CD4-positive, alpha-beta T cell treated with Interleukin-6 for 4 hours (primary cell): ENCODE measurements at places on chromosomes 12 and 14.

GRCh38 chr14:50233951-50234250 lies 2.5 kb upstream of the SOS2 start:
- no peak for DNase-seq

DNA sequence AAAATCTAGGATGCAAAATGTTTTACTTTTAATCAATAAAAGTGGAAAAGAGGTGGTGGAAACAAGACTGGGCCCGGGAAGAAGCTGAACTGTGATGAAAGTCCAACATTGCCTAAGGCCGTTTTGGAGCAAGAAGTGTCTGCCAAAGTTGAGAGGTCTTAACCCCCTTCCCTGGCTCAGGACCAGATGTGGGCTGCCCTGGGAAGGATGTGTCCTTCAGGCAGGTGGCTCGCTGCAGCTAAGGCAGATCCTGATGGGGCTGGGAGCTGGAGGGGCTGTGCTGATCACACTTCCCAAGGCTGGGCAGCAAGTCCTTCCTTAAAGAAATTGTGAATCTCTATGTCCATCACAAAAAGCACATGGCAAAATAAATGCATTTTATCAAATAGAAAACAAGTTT lies 581.6 kb downstream of the GALC start:
- DNase-seq, result no peak

DNA sequence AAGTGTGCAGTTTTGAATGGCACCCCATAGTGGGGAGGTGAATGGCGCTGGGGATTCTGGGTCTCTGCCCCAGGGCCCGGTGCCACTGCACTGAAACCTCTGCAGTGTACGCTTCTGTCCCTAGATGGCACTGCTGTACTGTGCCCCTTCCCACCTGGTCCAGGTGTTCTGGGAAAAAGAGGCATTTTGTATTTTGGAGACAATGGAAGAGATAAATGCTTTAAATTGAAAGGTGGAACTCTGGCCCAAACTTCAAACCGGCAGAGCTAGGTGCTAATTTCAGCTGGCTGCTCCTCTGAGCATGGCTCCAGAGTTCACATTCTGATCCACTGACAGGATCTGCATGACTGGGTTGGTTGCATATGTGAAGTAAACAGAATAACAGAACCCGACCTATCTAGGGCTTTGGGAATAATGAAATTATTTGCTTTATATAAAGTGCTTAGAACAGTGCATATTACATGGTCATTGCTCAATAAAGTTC lies 52.2 kb downstream of the KRT80 start:
- peak; percentile 41 for DNase-seq

DNA sequence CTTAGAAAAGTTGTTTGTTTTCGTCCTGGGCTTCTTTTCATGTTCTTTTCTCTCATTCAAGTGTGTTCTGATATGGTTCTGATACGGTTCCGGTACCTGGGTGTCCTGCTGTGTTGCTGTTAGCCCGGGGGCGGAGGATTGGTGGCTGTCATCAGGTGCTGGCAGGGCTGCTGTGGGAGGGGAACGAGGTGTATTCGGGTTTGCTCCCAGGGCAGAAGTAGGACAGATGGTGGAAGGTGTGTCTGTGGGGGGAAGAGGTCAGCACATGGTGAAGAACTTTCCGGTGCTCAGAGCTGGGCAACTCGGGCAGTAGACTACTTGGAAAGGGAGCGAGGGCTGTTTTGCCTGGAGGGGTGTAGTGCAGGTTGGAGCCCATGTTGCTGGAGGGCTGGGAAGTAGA lies 70.2 kb downstream of the SLC25A47 start:
- DNase-seq, result no peak

- no peak for DNase-seq
Observed at GRCh38 chr12:5429741-5430557, 2.0 kb upstream of the NTF3 start.
